ENCODE measurements at places on chromosomes 12 and 14.

DNA sequence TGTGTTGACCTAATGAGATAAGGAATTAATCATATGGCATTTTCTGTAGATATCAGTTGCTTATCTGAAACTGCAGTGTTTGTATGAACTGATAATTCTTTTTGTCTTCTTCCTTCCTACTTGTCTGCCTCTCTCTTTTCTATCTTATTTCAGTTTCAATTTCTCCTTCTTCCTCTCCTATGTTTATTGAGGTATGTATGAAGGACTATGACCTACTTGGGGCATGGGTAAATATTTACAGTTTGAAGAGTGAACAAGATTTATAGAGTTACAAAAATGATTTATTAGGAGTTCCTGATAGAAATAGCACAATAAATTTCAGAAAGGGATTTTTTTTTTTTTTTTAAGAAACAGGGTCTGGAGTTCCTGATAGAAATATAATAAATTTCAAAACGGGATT is 88.7 kb upstream of the MUCL1 start:
- no peak for DNase-seq

DNA sequence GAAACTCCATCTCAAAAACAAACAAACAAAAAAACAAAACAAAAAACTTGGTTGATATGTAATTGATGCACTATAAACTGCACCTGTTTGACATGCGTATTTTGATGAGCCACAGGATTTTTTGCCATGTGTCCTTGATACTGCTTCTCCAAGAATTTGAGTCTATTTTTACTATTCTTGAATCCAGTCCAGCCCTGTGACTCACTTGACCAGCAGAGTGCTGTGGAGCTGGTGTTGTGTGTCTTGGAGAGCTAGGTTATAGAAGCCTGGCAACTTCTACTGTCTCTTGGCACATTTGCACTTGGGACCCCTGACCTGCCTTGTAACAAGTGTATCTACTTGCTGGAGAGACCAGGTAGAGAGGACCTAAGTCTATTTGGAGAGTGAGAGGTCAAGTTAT is 52.0 kb downstream of the KLRG1 start:
- no peak for DNase-seq

DNA sequence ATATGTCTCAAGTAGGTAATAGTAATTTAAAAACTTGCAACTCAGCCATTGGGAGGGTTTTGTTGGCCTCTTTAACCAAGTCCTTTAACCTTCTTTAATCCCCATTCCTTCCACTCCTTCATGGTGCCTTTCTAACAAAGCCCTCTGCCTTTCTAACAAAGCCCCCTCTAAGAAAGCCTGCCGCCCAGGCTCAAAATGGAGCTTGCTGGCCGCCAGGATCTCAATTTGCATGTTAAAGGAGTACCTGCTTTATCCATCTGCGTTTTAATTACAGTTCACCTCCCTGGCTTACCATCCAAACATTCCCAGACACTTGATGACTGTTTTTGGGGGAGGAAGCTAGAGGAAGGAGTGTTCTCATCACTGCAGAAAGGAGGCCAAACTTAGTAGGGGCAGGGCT is 183.4 kb downstream of the PTPN11 start:
- DNase-seq, result no peak

DNA sequence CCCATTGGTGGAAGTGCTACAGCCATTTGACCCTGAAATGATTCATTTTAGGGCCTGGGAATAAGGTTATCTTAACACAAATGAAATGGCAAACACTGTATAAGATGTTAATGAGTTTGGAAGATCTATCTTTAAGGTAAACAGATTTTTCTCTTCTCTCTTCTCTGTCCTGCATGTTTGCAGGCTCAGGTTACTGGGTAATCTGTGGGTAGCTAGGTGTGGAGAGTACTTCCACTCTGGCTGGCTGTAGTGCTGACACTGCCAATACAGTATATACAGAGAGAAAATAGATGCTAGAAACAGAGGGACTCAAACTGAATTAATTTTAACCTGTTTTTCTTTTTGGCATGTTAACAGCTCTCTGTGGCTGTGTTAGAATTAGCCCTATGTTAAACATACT is 84.6 kb downstream of the SLC38A6 start:
- DNase-seq, result no peak

GRCh38 chr12:22286569-22286968 is 47.9 kb downstream of the ST8SIA1 start:
- DNase-seq, result no peak

GRCh38 chr12:30823156-30823699 is 68.5 kb upstream of the CAPRIN2 start:
- DNase-seq, result peak; percentile 56

- no peak for DNase-seq
Measured at GRCh38 chr12:132118876-132119275, 25.2 kb downstream of the DDX51 start.

DNA sequence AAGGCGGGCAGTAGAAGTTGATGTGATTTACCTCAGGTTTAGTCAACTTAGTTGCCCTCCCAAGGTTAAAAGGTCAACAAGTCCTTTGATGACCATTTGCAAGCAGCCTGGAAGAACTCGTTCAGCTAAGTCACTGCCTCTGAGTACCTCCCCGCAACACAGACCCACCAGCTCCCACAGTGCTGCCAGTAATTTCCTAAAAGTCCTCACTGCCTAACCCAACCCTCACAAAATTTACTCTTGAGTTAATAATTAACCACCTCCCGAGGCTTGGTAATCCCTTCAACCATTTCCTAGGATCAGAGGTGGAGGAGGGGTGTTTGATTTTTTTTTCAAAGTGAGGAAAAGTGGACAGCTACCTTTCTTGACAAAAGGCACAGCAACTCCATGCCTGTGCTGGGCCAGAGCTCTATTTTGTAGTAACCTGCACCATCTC is 55.8 kb downstream of the MAP3K9 start:
- DNase-seq, result no peak

- no peak for DNase-seq
Measured at GRCh38 chr12:52742196-52742580, 35.0 kb downstream of the KRT76 start.

GRCh38 chr14:92459030-92459949 is 54.3 kb upstream of the RIN3 start:
- DNase-seq, result peak; percentile 63

DNA sequence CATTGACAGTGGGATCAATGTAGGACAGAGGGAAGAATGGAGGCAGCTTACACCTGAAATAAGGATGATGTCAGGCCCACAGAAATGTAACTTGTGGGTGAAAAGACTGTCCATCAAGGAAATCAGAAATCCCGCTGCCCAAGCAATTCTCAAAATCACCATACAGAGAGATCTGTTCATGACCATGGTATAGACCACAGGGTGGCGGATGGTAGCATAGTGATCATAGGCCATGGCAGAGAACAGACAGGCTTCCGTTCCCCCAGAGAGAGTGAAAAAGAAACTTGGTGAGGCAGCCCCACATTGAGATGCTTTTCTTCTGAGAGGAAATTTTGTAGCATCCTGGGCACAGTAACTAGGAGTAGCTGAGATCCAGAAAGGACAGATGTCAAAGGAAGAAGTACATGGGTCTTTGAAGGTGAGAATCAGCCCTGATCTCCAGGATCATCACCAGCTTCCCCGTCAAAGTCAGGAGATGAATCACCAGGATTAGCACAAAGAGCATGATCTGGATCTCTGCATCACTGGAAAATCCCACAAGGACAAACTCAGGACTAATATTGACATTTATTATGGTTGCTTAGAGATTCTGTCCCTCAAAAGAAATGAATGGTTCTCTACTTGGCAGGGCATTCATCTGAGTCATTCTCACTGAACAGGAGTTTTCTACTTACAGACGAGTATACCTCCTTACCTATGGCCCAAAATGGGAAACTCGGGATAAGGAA is 5.5 kb upstream of the ZNF641 start:
- no peak for DNase-seq

- DNase-seq, result peak; percentile 74
Measured at GRCh38 chr14:21098076-21098891, at the start of gene ZNF219. TSS of gene ZNF219 (minus strand) at chr14:21098655. CDS start at chr14:21093591, 5,064 bp downstream.
